ENCODE measurements at places on chromosomes 2 and 18.

DNA sequence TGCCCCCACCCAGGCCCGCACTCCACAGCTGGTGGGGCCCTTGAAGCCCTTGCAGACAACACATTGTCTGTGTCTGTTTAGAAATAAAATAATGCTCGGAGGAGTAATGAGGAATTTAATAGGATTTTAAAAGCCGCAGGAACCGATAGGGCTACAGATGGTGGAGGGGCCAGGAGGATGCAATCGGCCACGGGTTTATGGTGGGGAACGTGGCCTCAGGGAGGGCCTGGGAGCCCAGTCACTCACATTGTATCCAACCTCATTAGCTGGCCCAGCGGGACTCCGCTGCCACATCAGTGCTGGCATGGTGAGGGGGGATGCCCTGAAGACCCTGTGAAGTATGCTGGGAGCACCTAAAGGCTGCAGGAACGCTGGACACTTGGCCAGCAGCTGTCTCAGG is 252.0 kb downstream of the CELF4 start:
- no peak for DNase-seq

DNA sequence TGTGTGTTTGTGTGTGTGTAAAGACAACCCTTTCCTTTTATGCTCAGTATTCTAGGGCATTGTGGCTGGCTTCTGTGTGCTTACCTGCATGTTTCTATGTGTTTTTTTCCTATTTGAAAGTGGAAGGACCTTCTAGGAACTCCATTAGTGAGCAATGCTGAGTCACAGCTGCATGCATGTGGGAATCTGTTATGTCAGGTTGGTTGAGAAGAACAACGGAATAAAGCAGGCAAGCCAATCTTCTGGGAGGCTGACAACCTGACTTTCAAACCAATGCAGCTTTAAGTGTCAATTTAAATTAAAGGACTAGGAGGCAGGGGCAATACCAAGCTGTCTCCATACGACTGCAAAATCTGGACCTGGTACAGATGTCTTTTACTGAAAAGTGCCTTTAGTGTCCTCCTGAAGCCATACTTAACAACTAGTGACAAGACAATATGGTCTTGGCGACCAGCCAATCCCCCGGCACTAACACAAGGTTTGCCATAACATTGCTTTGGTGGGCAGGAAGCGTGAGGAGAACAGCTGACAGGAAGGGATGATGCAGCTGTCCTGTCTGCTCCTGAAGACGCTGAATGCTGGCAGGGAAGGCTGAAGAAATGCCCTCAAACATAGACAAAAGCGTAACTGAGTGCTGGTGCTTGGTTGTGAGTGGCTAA is 514.7 kb upstream of the CDH7 start:
- DNase-seq: no peak

- no peak for DNase-seq
These were observed 63.3 kb upstream of the CSRNP3 start for GRCh38 chr2:165406173-165406572.

DNA sequence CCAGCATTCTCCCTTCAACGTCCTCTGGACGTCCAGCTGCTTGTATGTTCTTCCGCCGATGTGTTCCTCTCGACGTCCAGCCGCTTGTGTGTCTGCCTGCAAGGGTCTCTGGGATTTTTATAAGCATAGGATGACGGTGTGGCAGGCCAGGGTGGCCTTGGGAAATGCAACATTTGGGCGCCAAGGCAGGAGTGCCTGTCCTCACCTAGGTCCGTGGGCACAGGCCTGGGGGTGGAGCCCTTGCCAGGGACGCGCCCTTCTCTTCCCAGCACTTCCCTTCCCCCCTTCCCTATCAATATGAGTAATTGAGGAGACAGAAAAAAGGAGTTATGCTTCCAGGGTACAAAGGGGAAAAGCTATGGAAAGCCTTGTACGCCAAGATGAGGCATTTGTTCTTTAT is 6.4 kb downstream of the NLRC4 start:
- no peak for DNase-seq

DNA sequence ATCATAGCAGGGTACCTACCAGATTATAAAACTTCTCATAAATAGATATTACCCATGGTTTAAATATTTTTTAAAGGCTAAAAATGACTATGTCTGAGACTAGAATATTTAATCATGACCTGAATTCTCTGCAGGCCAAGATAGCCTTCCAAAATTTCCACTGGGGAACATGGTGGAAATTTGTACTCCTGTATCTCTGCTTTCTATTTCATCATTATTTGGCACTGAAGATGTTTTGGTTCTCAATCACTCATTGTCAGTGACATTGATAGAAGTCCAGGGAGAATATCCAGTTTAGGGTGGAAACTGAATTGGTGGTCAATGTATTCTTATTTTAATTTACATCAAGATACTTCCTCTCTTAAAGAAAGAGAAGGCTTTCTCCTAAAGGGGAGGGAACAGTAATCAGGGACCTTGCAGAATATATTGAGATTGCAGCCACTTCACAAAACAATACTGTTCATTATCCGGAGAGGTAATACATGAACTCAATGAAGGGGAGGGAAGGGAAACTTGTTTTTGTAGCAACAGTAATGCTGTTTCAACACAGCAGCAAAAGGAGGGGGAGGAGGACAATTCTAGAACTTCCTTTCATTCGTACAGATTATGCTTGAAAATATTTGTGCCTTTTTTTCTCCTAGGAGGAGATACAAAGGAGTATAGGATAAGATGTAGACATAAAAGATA is 34.1 kb downstream of the EEF1B2 start:
- no peak for DNase-seq

DNA sequence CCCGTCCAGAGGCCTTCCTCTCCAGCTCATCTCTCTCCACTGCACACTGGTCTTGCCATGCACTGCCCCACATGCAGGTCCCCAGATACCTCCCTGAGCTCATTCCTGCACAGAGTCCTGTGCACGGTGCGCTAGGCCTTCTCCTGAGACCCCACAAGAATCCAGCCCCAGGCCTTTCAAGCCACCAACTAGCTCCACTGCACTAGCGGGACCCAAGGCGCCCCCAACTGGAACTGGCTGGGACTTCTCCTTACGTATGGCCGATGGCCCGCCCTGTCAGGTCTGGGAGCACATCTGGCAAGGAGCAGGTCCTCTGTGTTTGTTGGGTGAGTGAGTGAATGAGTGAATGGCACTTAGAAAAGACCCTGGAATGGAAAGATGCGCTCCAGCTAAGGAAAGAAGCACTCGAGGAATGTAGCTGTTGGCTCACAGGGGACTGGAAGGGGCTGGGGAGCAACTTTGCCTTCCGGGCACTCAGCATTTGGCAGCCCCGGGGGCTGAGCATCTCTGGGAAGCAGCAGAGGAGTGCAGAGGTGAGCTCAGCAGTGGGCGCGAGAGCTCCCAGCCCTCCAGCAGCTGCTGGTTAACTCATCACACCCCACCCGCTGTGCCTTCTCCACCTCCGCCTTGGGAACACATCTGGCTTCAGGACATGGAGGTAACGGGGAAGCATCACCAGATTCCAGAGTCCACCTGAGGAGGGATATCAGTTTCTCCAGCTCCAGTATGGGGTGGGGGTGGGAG is 223.1 kb downstream of the GLI2 start:
- DNase-seq: no peak

DNA sequence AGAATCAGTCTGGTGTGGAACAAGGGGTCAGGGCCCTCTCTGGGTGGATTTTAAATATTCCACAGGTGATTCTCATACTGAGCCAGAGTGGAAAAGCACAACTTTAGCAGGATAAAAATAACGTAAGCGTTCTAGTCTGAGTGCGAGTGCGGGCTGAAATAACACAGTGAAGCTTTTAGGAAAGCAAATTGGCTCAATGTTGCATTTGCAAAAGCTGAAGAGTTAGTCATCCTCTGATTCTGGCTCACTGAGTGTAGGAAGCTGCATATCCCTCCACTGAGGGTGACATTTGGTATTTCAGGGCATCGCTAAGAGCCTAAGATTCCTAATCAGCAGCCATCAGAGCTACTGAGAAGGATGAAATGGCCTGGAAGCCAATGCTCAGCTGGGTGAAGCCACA is 134.7 kb downstream of the RIF1 start:
- no peak for DNase-seq

DNA sequence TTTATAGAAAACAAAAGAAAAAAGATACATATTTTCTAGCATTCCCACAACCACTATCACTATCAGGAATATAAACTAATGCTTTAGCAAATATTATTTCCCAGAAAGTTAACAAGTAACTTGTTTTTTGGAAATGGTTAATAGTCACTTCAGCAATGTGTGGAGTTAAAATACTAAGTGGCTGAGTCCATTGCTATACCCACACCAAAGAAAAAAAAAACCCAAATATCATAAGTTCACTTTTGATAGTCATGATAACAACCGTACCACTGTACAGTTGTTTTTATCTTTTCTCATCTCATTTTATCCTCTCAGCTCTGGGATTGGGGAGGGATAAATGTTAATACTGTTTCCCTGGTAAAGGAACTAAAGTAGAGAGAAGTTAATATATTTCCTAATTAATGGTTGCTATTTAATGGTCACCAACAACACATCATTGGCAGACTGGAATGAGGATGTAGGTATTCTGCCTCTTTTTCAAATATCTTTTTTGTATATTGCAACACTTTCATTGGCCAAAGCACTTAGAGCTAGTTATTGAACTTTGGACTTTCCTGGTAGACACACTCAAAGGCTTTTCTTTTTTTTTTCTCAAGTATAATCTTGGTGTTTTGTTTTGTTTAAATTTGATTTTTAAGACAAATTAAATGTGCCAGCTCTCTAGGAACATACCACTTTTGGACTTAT is 18.4 kb upstream of the KANSL1L start:
- no peak for DNase-seq

Data from stimulated activated CD4-positive, alpha-beta T cell treated with anti-CD3 and anti-CD28 coated beads, Interleukin-15, amount 100 ng/mL, for 1 hour (primary cell).